ENCODE measurements at places on chromosomes 6 and 20.

DNA sequence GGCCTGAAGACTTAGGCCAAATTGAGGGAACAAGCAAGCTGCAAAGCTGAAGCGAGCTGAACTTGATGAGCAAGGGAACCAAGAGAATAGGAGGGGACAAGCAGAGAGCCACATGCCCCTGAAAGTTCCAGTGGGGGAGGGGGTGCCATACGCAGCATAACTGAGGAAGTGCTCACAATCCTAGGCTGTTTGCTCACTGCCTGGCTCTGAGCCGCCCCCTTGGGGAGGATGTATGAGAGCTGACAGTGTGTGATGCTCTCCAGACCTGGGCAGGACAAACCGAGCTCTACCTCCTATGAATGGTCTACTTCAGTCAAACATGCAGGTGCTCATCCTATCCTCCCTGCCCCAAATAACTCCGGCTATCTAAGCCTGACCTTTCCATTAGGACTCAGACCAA lies 52.1 kb downstream of the FAXC start:
- no peak for DNase-seq

- DNase-seq: no peak
Measured at GRCh38 chr6:45084257-45084656, 243.9 kb upstream of the RUNX2 start.

DNA sequence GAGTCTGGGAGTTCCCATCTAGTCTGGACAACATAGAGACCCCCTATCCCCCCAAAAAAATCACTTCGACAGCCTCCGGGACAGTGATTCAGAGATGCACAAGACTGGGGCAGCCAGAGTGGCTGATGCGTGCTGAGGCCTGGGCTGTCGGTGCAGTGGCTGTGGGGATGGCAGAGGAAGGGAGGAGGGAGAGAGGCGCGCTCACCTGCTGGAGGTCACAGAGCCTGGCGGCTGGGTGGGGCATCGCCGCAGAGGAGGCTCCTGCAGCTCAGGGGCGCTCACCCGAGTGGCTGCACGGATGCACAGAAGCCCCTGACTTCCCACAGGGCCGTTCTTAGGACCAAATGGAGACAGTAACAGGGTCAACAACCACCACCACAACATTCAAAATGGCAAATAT lies 182.8 kb downstream of the SMOC2 start:
- DNase-seq: no peak

- DNase-seq: peak; percentile 69
Measured at GRCh38 chr6:134317471-134318131, at the start of gene SGK1. Gene SGK1 (minus strand): TSS chr6:134318112. CDS start chr6:134317460, 652 bp downstream.

- no peak for DNase-seq
Measured at GRCh38 chr6:124793398-124793797, 168.8 kb upstream of the RNF217 start.

GRCh38 chr20:14612391-14612790 lies 275.0 kb upstream of the FLRT3 start:
- no peak for DNase-seq

DNA sequence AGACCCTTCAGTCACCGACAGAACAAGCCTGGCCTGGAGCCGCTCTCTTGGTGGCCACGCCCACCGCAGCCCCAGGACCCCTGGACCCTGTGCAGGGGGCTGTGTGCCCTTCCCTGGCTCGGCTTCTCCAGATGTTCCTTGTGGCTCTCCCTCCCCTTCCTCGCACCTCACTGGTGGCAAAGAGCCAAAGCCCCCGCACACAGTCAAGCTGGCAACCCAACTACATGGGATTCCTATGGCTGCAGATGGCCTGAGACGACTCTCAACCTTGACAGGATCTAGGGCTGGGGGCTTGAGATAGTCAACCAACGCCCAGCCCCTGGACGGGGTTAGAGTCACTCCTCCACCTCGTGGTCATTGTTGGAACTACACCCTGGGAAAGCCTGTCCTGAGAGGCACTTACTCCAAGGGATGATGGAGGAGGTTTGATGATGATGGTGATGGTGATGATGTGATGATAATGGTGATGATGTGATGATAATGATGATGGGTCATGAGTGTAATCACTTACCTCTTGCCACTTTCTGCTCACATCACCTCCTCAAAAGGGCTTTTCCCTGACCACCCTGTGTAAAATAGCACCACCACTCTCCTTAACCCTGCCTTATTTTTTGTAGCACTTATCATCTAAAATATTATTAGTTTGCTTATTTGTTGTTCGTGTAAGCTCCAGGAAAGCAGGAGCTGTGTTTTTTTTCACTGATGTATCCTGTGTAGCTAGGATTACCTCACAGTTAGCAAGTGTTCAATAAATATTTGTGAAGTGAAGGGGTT lies 278.4 kb downstream of the LRFN2 start:
- DNase-seq: no peak

GRCh38 chr6:136591617-136592016 lies 41.4 kb upstream of the MAP7 start:
- DNase-seq: no peak

GRCh38 chr20:44001667-44002596 lies 87.3 kb downstream of the TOX2 start:
- no peak for DNase-seq

DNA sequence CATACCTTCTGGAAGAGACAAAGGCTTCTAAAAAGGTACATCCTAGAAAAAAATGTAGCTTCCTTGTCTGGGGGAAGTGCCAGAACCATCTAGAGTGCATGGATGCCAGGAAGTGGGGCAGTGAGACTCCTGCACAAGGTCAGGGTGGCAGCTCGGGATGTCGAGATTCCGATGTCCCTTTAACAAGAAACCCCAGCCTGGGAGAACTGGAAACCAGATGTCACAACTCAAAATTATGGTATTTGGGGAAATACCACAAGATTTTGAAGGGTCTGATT lies 168.4 kb downstream of the ZDHHC14 start:
- no peak for DNase-seq

DNA sequence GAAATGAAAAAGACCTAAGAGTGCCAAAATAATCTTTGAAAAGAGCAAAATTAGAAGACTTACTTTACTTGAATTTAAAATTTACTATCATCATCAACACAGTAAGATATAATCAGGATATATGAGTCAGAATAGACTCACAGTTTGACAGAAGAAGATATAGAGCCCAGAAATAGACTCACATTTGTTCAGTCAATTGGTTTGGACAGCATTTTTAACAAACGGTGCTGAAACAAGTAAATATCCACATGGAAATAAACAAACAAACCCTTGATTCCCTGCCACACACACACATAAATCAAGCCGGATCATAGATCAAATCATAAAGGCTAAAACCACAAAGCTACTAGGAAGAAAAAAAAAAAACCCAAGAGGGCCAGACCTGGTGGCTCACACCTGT lies 291.1 kb downstream of the ADGRG6 start:
- no peak for DNase-seq

GRCh38 chr20:48571949-48572847 lies 255.6 kb downstream of the PREX1 start:
- DNase-seq: no peak

DNA sequence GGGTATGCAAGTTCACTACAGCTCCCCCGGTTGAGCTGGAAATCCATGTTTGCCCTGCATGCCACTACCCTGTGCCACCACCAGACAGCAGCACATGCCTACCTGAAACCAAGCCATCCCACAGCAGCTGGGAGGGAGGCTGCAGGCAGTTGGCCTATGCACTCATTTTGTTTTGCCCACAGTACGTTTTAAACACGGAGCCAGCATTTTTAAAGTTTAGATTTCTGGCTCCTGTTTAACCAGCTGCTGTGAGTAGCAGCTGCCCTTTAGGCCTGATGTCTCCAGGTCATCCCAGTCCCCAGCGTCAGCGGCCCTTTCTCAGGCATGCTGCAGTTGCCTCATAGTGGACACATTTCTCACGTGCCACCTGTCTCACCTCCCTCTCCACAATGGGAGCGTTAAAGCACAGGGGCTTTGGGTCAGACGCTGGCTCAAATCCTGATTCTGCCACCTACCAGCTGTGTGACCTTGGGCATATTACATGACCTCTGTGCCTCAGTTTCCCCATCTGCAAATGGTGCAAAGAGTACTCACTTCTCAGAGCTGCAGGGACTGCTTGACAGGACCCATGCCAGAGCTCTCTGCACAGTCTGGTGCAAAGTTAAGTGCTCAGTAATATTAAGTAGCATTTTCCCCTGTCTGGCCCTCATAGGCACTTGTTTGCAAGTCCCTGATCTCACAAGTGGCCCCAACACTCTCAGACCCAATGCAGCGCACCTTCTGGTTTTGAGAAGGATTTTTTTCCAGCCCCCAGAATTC lies 8.2 kb upstream of the UBE2V1 start:
- DNase-seq: peak; percentile 27

- no peak for DNase-seq
Measured at GRCh38 chr20:12211361-12211760, 293.7 kb downstream of the BTBD3 start.

DNA sequence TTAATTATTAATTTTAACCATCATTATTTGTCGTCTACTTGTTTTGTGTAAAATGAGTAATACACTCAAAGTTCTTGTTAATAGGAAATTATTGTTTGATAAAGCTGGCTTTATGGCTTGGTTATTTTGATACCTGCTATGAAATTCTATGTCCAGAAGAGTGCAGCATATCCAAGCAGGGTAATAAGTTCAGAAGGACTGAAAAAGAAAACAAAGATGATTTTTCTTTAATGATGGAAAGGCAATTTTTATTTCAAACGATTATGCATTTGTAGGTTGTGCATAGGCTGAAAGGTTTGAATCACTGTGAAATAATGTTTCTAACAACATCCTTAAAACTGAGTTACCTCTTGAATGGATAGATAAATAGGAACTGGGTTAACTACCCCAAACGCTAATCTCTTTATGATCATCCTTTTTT lies 1.4 kb upstream of the MAN1A1 start:
- no peak for DNase-seq

DNA sequence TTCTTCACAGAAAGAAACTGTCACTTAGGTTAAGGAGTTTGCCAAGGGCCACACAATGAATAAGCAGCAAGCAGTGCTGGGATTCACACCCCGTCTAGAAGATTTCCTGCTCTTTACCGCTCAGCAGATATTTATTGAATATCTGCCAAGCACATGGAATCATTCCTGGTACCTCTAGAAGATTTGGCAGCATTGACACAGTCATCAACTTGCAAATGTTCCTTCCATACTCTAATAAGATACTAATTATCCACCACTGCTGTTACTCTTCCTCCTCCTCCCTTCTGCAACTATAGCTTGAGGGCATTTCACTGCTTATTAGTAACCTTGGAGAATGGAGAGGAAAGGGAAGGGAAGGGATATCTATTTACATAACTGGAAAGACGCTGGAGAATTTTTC lies 13.0 kb downstream of the MOXD1 start:
- DNase-seq: no peak

- no peak for DNase-seq
Measured at GRCh38 chr20:59925899-59926298, 7.5 kb downstream of the SYCP2 start.

- no peak for DNase-seq
Measured at GRCh38 chr6:148329596-148330381, 12.8 kb upstream of the SASH1 start.

DNA sequence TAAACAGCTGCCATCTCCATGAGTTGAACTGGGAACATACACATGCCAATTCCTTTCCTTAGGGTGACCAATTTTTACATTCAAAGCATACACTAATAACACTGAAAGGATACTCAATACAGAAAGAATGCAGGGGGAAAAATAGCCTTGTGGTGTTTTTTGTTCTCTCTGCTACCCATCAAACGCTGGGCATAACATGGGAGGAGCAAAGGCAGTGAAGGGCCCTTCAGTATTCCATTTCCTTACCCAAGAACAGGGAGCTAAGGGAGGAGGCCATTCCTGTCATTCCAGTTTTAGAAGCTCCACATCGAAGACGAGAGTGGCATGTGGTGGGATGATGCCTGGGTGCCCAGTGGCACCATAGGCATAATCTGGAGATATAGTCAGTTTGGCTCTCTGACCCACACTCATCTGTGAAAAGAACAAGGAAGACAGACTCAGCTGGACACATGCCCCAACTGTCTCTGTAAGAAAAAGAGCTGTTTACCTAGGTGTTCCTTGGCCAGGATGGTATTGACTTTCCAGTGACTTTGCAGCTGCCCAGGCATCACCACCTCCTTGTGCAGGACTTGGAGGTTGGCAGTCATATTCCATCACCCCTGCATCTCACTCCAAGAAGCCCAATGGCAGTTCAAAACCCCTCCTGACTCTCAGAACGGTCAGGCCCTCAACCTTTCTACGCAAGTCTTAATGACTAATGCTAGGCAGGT lies 20.9 kb downstream of the FKBP1A start:
- DNase-seq: no peak

DNA sequence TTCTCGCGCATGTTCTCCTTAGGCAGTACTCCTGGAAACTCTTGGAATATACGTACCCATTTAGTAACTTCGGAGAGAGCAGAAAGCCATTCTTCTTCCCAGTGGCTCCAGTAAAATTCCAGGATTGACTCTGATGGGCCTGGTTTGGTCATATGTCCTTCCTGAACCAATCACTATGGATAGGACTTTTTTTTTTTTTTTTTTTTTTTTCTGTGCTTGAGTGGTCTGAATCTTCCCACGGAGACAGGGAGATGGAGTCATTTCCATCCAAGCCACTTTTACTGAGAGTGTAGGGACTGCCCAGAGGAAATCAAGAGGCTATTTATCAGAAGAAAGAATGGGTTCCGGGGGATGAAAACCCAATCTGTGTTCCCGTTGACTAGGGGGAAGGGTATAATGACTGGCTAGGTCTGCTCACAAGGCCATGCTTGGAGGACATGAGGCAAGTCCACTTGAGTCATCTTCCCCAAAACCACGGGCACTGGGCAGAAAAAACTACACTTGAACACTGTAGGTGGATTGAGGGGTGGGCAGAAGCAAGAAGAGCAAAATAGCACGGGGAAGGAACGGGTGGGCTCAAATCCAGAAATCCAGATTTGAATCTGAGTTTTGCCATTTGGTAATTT lies 35.4 kb upstream of the MRPS18A start:
- no peak for DNase-seq

GRCh38 chr6:71349976-71350615 lies 61.5 kb downstream of the OGFRL1 start:
- no peak for DNase-seq

- no peak for DNase-seq
Measured at GRCh38 chr6:21031182-21031581, 496.9 kb downstream of the CDKAL1 start.

GRCh38 chr6:4370066-4370465 lies 234.7 kb upstream of the ECI2 start:
- DNase-seq: no peak

DNA sequence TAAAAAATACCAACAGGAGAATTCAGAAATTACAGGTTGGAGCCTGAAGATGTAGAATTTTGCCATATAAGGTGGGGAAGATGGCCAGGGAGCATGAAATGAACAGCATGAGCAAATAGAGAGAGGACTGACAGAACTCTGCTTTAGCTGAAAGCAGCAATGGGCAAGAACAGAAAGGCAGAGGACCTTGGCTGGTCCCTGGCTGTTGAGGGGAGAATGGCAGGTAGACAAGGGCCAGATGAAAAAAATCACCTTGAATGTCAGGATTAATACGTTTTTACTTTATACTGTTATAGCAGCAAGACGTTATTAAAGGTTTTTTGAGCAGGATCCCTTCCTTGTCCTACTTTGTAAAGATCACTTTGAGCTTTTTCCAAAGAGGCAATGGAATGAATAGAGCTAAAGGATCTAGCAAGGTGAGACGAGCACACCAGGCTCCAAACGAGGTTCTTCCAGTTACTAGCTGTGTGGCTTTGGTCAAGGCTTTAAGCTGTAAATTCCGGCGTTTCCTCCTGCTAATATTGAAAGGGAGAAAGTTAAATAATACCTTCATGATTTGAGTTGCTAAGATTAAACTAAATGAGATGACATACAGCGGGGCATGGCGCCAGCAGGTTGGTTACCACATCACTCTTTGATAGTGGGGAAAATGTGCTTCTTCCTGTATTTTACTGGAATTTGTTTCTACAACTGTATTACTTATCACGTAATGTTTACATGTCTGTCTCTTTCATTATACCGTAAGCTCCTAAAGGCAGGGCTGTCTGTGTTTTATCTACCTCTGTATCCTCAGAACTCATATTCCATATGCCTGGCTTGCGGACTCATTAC lies 776 bp downstream of the PPIL1 start:
- DNase-seq: peak; percentile 20
